Neural crest cell (in vitro differentiated cells): ENCODE measurements at places on chromosomes 16 and 17. TPM values are rescaled to one million over a fixed set of nuclear protein-coding genes. Genes with fewer than 3 reads are reported as not detected.
A peak's percentile ranks its signal among the peaks of the same experiment; 100 is the strongest.

Gene ICAM2
- not detected in 2 replicates for total RNA-seq

Gene CYGB
- total RNA-seq, result 8.6 and 8.7 TPM in 2 replicates

Gene GAST
- total RNA-seq, result not detected in 2 replicates

Gene ALG1
- total RNA-seq, result 23.2 and 25.2 TPM in 2 replicates

- DNase-seq, result no peak
Measured at GRCh38 chr17:64356776-64357175, 33.9 kb downstream of the PECAM1 start.

DNA sequence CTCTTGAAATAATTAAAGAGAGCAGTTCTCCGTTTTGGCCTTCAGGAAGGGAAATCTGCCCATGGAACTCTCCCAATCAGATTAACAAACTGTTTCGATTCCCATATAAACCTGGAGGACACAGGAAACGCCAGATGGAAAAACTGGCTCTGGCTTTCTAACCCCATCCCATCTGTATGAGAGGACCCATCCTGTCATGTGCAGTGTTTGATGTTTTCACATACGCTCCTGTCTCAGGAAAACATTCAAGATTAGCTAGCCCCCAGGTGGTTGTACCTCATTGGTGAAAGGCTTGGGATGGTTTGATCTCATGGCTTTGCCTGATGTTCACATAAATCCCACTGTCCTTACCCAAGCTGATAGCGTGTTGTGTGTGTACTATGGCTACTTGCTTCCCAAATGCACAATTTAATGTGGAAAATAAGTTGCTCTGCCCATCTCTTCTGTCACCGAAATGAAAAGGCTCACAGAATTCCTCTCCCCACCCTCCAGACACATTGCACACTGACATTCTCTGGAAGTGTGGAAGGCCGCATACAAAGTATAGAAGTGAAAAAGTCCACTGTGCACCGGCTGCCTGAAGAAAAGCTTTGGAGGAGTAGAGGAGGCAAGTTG, 18.2 kb upstream of the ERN1 start:
- DNase-seq, result no peak

GRCh38 chr17:3208484-3208883, 1.0 kb downstream of the OR1A1 start:
- no peak for DNase-seq

DNA sequence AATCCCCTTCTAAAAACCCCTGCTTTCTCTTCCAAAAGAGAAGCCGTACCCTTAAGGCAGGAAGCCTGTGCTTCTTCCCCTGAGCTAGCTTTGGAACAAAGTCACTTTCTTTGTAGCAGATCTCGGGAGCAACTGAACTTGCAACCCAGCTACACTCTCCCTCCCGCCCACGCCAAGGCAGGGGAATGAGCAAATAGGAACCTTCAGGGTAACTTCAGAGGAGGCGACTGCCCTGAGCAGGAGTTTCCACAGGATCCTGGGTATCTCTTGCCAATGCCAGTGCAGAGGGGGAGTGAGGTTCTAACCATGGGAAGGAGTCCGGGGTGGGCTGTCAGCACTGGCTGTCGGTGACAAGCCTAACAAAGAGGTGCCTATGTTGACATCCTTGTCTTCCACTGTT, 5.9 kb upstream of the PIRT start:
- DNase-seq, result peak; percentile 13

- DNase-seq, result no peak
Measured at GRCh38 chr16:12728469-12728868, 75.2 kb downstream of the CPPED1 start.

DNA sequence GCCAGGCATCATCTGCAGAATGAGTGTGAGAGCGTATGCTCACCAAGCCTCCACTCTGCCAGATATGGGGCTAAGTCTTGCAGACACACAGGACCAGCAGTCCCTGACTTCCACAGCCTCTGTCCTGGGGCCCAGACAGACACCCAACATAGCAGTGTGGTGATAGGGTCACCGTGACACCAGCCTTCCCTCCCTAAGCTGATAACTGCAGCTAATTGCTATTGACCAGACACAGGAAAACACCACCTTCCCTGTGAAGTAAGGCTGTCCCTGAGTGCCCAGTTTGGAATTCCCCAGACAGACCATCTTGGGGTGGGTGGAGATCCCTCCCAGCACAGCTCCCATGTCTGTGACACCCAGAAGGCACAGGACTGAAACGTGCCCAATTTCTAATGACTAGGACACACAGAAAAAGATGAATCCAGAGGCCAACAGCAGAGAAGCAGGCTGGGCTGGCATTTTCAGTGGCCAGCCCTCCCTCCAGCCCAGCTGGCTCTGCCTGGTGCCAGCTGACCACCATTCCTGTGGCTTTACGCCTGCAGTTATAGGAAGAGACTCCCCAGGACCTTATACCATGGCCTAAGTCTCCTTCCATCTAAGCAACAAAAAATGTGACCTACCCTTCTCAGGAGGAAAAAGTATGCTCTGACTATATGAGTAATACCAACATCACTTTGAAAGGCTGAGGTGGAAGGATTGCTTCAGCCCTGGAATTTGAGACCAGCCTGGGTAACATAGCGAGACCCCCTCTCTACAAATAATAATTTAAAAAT, 30.3 kb downstream of the ATPAF2 start:
- DNase-seq, result no peak

- no peak for DNase-seq
Measured at GRCh38 chr17:74852237-74853047, 7.2 kb downstream of the GRIN2C start.

GRCh38 chr16:10390330-10390729, 4.5 kb downstream of the ATF7IP2 start:
- DNase-seq, result no peak

DNA sequence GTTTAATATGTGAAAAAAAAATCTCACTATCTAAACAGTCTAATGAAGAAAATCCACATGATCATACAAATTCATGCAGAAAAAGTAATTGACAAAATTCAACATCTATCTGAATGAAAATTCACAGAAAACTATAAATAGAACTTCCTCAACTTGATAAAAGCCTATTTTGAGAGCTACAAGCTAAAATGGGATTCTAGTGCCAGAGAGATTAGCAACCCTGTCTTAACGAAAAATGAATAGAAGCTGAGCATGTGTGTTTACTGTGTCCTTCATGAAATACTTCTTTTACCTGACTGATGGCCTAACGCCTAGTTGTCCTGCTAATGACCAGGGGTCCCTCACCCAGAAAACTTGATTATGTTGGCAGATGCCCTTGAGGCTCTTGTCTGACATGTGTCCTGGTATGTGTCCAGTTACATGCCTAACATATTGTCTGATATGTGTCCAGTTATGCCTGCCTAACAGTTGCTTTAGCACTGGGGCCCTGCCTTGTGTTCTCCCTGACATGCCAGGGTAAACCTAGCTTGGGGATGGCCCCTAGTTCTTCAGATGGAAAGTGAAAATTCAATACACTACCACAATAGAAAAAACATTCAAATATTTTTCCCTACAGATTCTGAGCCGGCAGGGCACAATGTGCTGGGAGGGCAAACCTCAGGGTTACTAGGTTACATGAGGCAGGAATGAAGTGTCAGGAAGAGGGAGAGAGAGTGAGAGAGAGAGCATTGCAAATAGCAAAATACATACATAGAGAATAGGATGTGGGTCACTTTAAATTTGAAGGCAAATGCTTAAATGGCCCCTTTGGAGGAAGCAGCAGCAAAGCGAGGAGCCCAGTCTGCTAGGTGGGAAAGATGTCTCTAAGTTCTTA, 834.0 kb downstream of the CDH11 start:
- DNase-seq, result no peak

DNA sequence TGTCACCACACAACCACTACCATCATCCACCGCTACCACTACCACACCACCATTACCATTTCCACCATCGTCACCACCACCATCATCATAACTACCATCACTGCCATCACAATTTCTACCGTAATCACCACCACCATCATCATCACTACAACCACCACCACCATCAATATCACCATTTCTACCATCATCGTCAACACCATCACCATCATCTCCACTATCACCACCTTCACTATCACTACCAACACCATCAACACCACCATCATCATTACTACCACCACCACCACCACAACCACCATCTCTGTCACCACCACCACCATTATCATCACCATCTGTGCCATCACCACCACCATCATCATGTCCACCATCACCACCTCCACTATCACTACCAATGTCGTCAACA, 524.5 kb upstream of the C16orf82 start:
- no peak for DNase-seq

- DNase-seq, result no peak
Measured at GRCh38 chr17:65290616-65291015, 153.4 kb downstream of the RGS9 start.

GRCh38 chr17:36888236-36888951, 48.9 kb upstream of the LHX1 start:
- DNase-seq, result no peak

DNA sequence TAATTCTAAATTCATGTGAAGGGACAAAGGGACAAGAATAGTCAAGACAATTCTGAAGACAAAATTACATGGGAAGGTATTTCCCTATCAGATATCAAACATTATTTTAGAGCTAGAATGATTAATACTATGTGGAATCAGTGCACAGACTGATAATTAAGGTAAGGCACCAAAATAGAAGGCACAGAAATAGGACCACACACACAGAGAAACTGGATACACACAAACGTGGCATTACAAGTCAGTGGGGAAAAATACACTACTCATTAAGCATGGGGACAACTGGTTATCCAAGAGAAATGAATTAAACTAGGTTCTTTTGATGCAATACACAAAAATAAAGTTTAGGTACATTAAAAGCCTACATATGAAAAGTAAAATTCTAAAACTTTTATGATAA, 132.8 kb upstream of the NETO2 start:
- DNase-seq, result no peak
